ENCODE measurements at places on chromosomes 11 and 22.

GRCh38 chr11:121039971-121040613 is 16.2 kb downstream of the TBCEL start:
- DNase-seq = no peak

DNA sequence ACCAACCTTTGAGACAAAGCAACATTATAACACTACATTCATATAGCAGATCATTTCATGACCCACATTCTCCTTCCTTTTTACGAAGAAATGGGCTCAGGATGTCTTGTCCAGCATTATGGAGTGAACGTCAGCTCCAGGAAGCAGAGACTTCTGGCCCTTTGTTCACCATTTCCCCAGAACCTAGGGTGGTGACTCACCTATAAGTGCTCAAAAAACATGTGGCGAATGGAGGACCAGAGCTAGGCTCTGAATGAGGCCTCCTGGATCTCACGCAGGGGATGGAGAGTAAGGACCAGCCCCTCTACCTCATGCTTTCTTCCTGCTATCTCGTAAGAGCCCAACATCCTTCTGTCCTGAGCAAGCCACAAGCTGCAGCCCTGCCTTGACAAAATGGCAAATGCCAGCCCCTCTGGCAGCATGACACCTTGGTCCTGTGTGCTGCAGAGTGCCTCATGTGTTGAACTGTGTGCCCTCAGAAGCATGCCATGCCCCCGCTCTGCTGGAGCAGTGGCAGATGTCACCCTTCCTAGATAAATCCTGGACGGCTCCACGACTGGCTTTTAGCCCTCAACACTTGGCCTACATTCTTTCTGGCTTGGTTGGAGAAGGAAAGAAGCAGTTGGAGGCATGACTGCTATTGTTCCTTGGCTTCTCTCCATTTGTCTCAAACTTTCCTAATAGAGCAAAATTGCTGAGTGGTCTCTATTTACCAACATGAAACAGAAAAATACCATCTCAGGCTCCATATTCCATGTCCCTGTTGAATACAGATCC is 6.5 kb upstream of the ST3GAL4 start:
- DNase-seq = no peak

DNA sequence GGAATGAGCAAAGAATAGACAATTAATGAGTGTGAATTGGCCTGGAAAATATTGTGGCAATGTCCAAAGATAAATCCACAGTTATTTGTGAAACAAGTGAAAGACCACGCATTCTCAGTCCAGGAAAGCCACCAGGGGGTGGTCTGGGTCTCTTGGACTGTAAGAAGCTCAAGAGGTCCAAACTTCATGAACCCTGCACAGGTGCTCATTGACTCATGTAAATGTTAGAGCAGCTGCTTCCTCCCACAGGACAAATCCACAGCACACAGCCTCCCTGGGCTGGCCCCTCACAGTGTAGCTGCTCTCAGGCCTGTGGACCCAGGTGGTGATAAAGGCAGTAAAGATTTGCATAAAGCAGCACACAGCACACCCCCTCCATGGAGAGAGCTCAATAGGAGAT is 114.0 kb downstream of the ZNF280B start:
- DNase-seq = no peak

- no peak for DNase-seq
Observed at GRCh38 chr11:19279451-19279850, 38.7 kb upstream of the E2F8 start.

GRCh38 chr11:43686207-43686606 is 5.7 kb downstream of the HSD17B12 start:
- no peak for DNase-seq
